ENCODE measurements at places on chromosomes 6 and 20. TPM values are rescaled to one million over a fixed set of nuclear protein-coding genes. Genes with fewer than 3 reads are reported as not detected.

Gene DEFB129
- total RNA-seq: not detected

Gene ID4
- not detected for total RNA-seq

Gene FILIP1
- total RNA-seq: not detected

Gene DDO
- not detected for total RNA-seq

Gene TAGAP
- 121 TPM for total RNA-seq

Gene SLC17A2
- not detected for total RNA-seq

Gene TMEM74B
- total RNA-seq: 0.23 TPM

Gene PXMP4
- 7.0 TPM for total RNA-seq

Gene RBPJL
- not detected for total RNA-seq

Gene RTEL1
- total RNA-seq: 51.2 TPM

Gene OR2B6
- total RNA-seq: not detected

Gene ABCF1
- 128 TPM for total RNA-seq

Gene PTPRT
- total RNA-seq: not detected

Gene METTL24
- not detected for total RNA-seq

Gene RBM12
- total RNA-seq: 113 TPM

Gene BICRAL
- 12.1 TPM for total RNA-seq

Gene NEURL2
- total RNA-seq: 2.9 TPM

Gene ZC3H12D
- 89.8 TPM for total RNA-seq

Gene IL20RA
- not detected for total RNA-seq

Gene SH3BGRL2
- total RNA-seq: 0.94 TPM

Gene DACT2
- total RNA-seq: not detected

Gene NTSR1
- total RNA-seq: not detected

Gene FAM217A
- total RNA-seq: not detected

Gene CABLES2
- 8.8 TPM for total RNA-seq

Gene CST5
- not detected for total RNA-seq

Gene SAMD5
- not detected for total RNA-seq

Gene RSPO3
- not detected for total RNA-seq

Gene SNX21
- 1.6 TPM for total RNA-seq

Gene BHLHE23
- total RNA-seq: not detected

Gene CSNK2B
- total RNA-seq: 329 TPM

Gene POPDC3
- total RNA-seq: not detected

Gene GATA5
- total RNA-seq: not detected

Gene RBBP8NL
- total RNA-seq: not detected

Gene RAB44
- total RNA-seq: not detected

Gene ETV7
- 0.36 TPM for total RNA-seq
